Stimulated activated CD8-positive, alpha-beta memory T cell treated with anti-CD3 and anti-CD28 coated beads, Interleukin-2, amount 100 ng/mL, for 1 hour (primary cell): ENCODE measurements at places on chromosomes 16 and 17.

GRCh38 chr17:1040216-1040600, 43.3 kb downstream of the TIMM22 start:
- no peak for DNase-seq

DNA sequence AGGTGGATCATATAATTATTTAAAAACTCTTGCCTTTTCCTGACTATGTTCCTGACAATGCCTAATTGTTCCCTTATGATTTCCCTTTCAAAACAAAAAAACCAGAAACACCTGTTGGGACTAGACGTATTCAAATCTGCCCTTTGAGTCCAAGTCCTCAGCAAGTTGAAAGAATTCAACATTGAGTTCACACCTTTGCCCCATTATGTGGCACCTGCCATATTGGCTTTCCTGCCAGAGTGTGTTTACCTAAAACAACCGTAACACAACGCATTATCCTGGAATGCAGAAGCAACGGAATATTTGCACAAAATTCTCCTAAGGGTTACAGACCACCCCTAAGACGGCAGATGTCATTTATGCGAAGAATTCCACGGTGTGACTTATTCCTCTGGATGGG, 105.9 kb downstream of the ZFHX3 start:
- no peak for DNase-seq

- DNase-seq: no peak
These were observed 9.0 kb upstream of the CRHR1 start for GRCh38 chr17:45775148-45775547.

- DNase-seq: no peak
These were observed 15.1 kb upstream of the ATP6V0C start for GRCh38 chr16:2498531-2499253.

- DNase-seq: no peak
These were observed 45.9 kb downstream of the PITPNM3 start for GRCh38 chr17:6510321-6510977.

DNA sequence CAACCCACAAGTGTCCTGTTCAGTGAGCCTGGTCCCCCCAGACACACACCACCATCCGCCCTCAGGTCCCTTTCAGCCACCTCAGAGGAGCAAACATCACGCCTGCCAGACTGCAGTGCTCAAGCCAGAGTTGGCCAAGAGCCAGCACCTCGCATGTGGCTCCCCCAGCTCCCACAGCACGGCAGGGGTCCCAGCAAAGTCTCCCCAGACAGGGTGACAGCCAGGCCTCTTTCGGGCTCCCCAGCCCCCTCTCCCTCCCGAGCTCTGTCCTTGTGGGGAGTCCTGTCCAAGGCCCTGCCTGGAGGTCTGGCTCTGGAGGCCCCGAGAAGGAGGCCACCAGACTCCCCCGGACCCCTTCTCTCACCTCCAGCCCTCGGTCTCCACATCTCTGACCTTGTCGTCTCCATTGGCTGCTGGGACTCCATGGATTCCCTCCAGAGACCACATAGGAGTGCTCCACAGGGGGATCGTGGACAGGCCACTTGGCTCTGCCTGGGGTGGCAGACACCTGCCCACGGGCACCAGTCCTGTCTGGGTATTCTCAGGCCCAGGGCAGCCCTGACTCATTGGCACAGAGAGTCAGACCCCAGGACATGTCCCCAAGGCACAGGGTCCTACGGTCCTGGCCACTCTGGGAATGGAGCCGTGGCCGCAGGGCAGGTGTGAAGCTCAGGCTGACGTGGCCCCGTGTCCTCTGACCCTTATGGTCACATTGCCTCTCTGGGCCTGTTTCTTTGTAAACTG, 1.8 kb upstream of the MYADML2 start:
- no peak for DNase-seq

GRCh38 chr17:77746393-77746792, 212.1 kb upstream of the TNRC6C start:
- DNase-seq: no peak

DNA sequence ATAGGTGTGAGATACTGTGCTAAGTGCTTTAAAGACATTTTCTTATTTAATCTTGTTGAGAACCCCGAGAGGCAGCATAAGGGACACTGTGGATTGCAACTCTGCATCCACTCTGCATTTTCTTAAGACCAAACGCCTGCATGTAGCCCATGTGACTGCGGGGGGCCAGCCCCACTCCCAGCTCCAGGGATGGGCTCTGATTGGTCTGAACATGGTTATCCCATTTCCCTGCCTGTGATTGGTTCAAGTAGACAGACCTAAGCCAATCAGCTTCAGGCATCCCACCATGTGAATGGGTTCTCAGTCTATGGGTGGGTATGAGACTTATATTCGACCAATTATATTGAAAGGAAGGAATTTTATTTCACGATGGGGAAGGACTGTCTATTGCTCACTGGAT, 33.2 kb upstream of the USP7 start:
- no peak for DNase-seq

- no peak for DNase-seq
These were observed 8.0 kb downstream of the BRD7 start for GRCh38 chr16:50360779-50361178.

- no peak for DNase-seq
These were observed 13.9 kb downstream of the CD300A start for GRCh38 chr17:74480290-74480689.

DNA sequence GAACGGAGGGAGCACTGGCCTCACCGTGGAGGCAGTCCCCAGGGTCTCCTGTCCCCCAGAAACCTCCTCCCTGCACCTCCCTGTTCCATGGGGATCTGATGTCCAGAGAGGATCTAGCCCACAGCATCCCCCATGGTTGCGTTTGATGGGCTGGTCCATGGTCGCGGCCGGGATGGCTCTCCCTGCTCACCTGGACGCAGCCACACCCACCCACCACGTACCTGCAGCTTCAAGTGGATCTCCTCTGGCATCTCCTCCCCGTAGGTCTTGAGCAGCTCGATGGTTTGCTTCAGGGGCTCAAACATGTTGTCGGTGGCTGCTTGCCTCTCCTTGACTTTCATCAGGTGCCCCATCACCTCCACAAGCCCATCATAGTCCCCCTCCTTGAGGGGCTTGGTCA, 47.9 kb downstream of the DNAH17 start:
- no peak for DNase-seq

DNA sequence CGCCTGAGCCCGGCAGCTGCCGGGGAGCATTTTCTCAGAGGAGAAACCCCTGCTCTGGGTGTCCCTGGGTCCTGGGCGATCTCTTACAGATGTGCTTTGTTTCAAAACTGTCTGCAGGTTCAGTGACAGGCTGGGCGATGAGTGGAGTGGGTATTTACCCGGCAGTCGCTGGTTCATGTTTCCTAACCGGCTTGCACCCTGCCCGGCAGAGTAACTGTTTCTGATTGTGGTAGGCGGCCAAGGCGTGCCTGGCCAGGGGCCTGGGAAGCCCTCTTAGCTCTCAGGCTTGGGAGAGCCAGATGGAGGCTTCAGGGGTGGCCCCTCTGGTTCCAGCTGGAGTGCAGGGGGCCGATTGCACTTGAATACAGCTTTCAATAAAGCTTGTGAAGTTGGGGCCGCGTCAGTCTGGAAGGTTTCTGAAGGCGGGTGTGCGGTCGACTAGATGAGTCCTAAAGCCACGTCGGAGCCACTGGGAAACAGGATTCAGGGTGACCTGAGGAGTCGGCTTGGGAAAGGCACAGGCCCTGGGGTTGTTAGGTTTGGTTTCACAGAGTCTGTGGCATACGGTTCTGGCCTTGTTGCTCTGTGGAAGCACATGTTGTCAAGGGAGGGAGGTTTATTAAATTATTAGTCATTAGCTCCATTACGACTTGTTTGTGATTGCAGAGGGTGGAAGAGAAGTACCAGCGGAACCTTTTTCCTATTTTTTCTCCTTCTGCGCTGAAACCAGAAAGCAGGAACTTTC, 1.4 kb downstream of the BAIAP2 start:
- DNase-seq: no peak

DNA sequence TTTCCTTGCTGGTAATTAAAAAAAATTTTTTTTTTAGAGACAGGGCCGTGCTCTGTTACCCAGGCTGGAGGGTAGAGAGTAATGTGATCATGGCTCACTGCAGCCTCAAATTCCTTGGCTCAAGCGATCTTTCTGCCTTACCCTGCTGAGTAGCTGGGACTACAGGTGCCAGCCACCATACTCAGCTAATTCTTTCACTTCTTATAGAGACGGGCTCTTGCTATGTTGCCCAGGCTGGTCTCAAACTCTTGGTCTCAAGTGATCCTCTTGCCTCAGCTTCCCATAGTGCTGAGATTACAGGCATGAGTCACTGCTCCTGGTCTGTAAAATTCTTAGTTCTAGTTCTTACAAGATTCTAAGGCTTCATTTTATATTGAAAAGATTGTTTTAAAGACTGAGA, 11.1 kb downstream of the SMIM36 start:
- no peak for DNase-seq

- no peak for DNase-seq
These were observed 222.7 kb upstream of the CIBAR2 start for GRCh38 chr16:85334718-85335583.

DNA sequence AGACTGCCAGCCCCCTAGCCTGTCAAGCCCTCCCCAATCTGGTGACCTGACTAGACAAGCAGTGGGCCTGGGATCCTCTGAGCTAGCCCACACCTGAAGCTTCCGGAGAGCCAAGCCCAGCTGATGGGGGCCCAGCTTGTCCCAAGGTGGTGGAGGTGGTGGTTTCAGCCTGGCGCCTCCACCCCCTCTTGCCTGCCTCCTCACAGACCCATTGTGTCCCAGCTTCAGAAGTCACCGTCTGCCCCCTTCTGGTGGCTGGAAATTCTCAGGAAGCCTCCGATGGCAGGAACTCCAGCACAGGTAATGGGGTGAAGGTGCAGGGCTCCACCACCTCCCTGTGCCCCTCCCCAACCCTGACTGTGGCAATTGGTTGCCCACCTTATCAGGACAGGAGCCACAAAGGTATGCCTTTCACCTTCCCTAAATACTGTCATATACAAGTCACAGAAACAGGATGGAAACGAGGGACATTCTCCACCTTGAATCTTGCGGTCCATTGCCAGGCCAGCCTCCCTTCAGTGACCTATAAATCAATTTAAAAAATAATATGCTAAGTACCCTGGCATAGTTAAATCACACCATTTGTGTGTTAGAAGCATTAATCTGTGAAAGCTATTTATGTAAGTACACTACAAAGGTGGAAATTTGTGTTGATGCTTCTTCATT, 66.0 kb upstream of the ZNF423 start:
- no peak for DNase-seq

DNA sequence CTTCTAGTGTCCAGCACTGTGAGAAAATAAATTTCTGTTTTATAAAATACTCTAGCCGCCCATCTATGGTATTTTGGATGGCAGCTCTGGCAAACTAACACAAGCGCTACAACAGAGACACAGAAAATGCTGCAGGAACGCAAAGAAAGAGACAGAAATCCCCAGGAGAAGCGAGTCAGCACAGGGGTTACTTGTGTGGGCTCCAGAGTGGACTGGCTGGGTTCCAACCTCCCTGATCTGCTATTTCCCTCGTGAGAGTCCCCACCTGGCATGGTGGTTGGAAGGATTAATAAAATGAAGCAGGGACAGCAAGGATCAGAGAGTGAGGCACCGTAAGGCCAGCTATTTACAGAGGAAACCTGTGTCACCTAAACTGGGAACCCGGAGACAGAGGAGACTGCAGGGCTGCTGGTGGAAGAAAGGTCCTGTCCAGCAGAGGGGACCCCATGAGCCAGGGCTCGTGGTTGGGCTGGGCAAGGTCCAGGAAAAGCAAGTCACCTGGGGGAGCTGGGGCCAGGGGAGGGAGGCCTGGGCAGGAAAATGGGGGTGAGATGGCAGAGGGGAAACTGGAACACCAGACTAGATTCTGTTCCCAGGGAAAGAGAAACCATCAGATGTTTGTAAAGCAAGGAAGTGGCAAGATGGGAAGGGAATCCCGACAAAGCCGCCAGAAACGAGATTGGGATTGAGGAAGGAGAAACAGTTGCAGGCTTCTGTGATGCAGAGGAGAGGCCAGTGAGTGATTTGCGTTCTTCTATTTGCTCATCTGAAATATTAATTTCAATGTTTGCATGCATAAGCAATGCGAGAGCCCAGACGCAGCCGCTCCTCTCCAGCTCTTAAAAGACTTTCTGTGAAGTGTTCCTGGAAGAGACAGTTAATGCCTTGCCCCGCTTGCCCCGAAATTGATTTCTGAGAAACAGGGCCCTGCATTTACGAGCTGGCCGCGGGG, 63.0 kb upstream of the TEKT3 start:
- DNase-seq: no peak

DNA sequence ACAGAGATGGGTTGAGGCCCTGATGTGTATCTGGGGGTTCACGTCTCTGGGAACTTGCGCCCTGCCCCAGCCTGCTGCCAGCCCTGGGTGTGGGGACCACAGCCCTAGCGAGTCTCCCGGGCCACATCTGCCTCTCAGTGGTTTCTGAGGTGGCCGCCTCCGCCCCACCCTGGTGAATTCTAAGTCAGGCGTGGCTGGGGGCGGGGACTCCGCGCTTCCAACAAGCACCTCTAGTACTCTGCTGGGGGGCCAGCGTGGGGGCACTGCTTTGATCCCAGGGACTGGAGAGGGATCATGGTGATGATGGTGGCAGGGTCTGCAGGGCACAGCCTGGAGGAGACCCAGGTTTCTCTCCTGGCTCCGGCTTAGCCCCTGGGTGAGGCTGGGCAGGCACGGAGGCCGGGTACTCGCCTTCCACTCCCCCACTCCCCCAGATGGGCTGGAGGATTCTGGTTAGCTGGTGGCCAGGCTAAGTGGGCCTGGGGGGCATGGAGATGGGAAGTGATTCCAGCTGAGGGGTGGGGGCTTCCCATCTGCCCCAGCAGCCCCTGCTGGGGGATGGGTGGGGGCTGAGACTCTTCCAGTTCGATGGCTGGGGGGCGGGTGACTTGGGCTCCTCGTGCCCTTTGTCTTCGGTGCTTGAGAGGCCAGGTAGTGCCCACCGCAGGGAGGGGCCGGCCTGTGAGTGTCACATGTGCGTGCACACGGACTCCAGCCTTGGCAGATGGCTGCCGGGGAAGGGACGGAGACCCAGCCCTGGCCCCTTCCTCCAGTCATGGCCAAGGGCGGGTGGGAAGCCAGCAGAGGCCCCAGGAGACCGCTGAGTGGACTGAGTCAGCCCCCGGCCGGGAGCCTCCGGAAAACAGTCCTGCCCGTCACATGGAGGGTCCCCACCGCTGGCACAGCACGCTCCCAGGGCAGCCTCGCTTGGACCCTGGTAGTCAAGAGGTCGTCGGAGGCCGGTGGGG, 3.9 kb downstream of the GLIS2 start:
- peak; percentile 36 for DNase-seq

DNA sequence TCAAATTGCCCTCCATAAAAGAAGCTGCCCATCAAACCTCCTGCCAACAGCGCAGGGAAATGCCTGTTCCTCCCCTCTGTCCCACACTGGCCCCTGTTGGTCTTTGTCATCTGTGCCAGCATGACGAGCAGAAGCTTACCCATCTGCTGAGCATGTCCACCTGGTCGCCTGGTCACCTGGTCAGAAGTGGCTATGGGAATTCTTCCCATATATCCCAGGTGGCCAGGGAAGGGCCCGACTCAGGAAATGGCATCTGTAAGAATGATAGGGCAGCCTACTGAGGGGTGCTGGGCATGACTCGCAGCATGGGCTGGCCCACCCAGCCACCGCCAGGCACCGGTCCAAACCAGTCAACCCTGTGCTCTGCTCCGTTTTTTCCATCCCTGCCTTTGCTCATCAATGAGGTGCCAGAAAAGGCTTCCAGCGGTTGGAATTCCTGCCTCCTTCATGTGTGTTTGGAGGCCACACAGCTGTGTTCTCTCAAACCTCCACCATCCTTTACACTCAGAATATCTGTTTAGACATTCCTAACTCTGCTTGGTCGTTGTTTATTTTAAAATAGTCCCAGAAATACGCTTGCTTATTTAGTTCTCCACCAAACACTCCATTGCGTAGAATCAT, 145.2 kb downstream of the CLEC16A start:
- no peak for DNase-seq

GRCh38 chr16:53949715-53950410, 245.9 kb downstream of the FTO start:
- DNase-seq: no peak
